ENCODE measurements at places on chromosomes 7 and 10.

DNA sequence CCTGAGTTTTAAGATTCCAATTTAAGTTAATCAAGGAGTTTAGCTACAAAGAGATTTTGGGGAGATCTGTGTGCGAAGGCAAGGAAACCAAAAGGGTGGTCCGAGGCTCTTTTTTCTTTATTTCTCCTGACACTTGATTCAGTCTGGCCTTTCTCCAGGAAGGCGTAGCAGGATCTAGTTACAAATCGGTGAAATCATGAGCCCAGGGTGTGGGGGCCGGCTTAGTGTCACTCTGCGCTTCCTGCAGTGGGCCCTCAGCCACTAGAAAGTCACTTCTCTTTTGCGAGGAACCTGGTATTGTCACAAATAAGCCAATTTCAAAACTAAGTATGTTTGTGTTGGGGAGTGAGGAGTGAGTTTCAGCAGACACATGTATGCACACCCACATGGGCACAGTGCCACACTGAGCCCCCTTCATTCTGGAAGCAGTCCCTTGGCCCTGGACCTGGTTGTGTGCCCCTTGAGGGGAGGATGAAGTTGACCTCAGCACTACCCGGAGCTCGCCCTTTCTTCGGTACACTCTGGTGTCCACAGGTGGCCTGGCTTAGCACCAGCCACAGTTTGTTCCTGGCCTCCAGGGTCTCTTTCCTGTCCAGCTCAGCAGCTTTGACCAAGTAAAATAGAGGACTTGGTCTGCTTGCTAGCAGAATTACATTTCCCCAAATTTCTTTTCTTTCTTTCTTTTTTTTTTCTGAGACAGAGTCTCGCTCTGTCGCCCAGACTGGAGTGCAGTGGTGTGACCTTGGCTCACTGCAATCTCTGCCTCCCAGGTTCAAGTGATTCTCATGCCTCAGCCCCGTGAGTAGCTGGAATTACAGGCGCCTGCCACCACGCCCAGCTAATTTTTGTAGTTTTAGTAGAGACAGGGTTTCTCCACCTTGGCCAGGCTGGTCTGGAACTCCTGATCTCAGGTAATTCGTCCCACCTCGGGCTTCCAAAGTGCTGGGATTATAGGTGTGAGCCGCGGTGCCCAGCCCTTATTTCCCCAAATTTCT, 84.0 kb upstream of the BTBD16 start:
- no peak for DNase-seq

DNA sequence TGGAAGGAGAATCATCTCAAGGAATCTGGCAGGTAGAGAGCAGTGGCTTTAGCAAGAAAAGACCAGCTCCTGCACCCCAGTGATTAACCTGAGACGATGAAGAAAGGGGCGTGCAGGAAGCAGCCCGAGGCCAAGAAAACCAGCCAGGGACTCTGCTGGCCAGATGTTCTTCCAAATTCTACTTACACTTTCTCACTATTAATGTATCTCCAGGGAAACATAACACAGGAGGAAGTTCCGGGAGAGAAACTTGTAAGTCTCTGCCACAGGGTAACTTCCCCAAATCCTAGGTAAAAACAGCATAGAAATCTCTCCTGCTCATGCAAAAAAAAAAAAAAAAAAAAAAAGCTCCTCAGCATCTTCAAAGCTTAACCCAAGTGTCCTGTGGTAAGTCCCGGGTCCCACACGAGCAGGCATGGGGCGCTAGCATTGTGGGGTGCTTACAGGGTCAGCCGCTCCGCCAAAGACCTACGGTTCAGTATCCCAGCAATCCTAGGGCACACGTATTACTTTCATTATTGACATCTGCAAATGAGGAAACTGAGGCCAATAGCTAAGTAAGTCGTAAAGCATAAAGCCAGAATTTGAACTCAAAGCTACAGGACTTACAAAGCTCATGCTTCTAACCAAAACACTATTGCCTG, 97.2 kb upstream of the GNA12 start:
- no peak for DNase-seq

DNA sequence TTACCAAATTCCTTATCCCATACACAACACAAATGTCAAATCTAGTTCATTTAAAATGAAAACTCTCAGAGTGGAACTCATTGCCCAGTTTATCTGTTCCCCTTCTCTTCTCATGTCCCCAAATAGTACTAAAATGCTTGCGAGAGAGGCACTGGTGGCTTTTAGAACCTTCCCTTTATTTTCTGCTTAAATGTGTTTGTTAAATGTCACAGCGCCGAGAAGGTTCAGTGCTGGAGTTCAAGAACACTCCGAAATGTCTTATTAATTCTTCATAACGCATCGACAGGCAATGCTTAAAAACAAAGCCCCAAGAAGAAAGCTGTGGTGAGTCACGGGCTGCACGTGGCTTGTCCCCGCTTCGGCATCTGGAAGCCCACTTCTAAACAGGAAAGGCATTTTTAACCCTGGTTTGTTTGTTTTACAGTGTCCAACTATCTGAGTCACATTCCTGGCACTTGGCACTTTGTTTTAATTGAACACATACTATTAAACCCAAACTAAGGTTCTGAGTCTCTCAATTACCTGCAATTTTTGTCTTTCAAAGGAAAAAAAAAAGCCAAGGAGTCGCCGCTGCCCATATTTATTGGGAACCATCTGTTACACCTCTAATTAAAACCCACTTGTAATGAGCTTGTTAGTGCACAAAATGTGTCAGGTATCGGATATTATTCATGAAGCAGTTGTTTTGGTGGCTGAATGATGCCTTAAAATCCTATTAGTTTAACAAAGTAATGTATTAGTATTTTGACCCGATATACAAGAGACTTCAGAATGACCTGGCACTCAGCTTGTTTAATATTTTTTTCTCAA, 49.9 kb upstream of the MGMT start:
- no peak for DNase-seq

GRCh38 chr7:91537260-91538152, 273.3 kb downstream of the FZD1 start:
- no peak for DNase-seq

- no peak for DNase-seq
These were observed 131.6 kb upstream of the AHR start for GRCh38 chr7:17166824-17167379.

DNA sequence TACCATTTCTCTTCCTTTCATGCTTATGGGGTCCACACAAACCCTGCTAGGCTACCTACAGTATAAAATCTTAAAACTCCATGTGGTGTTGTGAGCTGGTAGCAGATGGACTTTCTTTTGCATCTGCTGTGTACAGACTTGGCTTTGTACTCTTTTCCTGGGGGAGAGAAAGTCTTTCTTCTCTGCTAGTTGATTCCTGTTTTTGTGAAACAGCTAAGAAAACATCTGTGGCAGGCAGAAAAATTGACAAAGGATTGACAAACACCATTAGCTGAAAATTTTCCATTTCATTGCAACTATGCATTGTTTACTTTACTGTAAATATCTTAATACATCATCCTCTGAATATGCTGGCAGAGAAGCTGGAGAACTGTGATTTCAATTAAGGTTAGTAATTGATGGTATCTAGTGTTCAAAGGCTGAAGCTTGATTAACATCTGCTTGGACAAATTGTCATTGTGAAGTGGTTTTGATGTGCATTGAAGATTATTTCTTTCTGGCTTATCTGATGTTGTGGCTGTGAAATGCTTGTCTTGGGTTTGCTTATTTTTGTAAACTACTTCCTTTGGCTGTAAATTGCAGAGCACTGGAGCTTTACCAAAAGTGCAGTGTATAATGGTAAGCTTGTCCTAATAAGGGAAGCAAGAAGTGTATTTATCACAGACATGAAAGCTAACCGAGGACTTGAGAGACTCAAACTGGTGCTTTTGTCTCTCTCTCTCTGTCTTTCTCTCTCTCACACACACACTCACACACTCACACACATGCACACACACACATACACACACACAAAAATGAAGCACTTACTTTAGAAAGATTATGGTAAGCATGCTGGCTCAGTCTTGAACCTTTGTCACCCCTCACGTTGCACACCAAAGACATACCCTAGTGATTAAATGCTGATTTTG, at the start of gene FOXP2:
TSS of gene FOXP2 (plus strand) at position 660 of the 908 bp plus-strand sequence. CDS start 11,697 bp downstream, outside the sequence.
- no peak for DNase-seq

GRCh38 chr10:109972372-109973001, 35.3 kb upstream of the ADD3 start:
- no peak for DNase-seq

DNA sequence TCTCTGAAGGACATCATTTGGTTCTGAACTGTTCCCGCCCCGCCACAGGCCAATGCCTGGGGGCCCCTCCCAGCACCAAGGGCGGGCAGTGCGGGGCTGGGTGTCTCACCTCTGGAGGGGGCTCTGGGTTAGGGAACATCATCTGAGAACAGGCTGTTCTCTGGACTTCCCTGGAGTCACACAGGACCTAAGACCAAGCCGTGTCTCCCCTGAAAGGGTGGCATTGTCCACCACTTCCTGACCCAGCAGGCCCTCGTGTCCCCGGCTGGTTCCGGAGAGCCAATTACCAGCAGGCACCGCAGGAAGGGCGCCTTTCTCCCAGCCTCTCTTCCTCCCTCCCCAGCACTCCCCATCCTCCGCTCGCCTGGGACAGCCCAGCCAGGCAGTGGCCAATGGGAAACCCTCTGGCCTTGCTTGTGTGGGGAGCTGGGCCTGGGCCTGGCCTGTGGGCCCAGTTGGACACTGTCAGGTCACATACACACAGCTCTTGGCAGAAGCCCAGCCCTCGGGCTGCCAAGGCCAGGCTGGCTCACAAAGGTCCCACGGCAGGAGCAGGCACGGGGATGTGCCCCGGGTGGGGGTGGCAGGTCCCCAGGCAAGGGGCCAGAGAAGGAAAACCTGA, 119.5 kb downstream of the SPDYE5 start:
- peak; percentile 94 for DNase-seq

- DNase-seq, result no peak
These were observed 5.6 kb upstream of the PAX2 start for GRCh38 chr10:100739517-100740368.

DNA sequence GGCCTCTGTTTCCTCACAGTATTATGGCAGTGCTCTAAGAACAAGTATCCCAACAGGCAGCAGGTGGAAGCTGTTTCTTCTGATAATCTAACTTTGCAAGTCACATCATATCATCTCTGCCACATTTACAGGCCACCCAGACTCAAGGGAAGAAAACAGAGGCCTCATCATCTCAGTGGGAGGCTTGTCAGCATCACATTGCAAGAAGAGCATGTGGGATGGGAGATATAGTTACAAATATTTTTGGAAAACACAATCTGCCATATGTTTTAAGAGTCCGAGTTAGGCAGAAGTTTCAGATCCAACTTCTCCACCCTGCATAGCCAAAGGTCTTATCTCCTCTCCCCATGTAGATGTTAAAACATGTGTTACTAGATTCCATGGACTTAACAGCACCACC, 130.4 kb upstream of the PDE1C start:
- no peak for DNase-seq

DNA sequence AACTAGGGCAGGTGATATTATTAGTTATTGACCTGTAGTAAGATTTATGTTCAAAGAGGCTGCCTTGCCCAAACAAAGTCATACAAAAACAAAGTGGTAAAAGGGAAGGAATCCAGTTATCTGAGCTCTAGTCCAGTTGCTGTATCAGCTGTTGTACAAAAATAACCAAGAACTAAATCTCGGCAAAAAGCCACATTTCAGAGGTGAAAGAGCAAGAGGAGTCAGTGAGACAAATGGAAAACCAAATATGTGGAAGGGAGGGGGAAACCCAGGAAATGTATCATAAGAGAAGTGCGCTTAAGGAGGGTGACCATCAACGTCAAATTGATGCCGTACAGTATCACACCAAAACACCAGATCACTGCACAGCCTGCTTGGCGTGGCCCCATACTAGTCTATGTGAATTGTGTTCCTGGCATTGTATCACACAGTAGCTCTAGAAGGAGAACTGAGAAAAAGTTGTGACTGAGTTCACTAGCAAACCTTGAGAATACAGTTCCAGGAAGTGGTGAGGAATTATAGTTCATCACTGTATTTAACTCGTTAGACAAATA, 6.4 kb downstream of the AGBL3 start:
- DNase-seq, result no peak

DNA sequence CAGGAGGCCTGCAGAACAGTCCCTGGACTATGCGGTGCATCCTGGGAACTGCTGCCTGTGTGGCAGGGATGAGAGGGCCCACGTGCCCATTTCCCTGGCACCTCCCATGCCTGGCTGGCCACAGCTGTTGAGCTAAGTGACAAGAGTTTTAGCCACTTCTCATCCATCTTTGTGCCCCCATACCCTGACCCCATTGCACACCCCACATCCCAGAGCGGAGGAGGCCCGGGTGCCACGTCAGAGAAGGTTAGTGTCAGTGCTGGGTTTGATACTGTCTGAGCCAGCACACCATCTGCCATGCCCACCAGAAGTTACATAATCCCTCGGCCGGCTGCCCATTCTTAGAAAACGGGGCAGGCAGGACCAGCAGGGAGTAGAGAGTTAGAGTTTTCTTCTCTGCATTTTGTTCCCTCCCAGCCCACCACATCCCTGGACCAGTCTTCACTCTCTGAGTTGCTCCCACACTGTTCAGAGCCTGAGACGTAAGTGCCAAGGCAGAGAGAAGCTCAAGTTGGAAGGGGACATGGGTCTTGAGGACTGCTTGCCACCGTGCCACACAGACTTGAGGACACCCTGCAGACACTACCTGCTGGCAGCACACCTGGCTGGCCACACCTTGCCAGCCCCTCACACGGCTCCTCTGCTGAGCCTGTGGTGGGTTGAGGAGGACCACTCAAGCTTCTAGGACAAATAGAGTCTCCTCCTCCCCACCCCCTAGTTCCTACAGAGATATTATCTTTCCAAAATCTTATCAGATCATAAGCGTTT, 13.1 kb downstream of the UNC5B start:
- peak; percentile 67 for DNase-seq

DNA sequence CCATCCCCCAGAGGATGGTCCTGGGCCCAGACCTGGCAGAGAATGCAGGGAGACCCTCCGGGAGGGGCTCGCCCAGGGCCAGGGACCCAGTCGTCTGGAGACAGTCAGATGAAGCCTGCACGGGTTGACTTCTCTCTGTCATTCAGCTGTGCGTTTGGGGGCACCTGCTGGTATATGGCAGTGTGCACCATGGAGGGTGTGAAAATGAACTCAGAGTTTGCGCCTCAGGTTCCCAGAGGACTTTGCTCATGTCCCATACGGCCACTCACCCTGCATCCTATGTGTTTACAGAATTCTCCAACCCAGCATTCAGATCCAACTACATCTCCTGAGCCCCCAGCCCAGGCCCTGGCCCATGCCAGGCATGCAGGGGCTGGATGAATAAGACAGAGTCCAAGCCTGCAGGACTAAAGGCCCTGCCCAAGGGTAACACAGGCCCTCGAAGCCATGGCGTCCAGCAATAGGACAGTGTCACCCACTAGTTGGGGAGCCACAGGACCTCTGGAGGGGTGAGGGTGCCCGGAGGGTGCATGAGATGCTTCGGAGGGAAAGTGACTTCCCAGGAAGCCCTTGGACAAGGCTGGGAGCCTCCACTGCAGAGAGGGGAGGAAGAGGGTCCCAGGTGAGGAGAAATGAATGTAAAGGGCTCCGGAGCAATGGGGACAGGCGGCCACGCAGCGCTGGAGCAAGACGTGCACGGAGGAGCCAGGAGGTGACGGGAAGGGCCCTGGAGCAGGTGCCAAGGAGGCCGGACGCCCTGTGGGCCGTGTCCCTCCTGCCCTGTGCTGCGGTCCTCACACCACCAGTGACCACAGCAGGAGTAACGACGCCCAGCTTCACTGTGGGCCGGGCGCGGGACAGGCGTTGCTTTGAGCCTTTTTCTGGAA, 36.3 kb downstream of the CALML3 start:
- no peak for DNase-seq

- DNase-seq, result no peak
These were observed 94.9 kb upstream of the MGMT start for GRCh38 chr10:129372172-129372571.
